ENCODE measurements at places on chromosomes 1 and 21.

- no peak for DNase-seq
Observed at GRCh38 chr1:163106364-163106987, 37.3 kb downstream of the RGS4 start.

DNA sequence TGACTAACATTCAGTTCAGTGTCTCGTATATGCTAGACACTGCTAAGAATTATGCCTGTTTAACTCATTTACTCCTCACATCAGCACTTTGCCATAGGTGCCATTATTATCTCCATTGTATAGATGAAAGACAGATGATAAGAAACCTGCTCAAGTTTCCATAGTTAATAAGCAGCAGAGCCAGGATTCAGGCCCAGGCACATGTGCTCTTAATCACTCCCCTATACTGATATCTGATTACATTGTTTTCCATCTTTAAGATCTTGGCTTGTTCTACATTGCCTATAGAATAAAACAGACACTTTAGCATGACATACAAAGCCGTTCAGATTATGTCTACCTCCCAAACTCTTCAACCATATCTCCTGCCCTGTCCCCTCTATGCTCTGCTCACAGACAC, 30.5 kb upstream of the USH2A start:
- no peak for DNase-seq

DNA sequence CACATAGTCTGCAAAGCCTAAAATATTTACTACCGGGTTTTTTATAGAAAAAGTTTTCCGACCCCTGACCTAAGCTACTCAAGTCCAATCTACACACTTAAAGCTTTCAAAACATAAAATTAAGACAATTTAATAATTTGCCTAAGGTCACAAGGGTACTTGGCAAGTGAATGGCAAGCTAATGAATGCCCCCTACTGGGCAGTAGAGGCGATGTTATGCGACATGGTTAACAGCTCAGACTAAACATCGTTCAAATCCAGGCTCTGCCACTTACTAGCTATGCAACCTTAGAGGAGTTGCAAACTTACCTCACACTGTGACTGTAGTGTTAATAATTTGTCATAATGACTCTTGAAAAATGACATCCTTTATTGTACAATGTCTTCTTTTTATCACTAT, 317.2 kb upstream of the NFIA start:
- DNase-seq: no peak

- DNase-seq: no peak
Observed at GRCh38 chr1:227219715-227220292, 98.5 kb downstream of the CDC42BPA start.

- no peak for DNase-seq
Observed at GRCh38 chr1:15915991-15916390, 59.9 kb downstream of the ZBTB17 start.

GRCh38 chr21:21045518-21045917, 47.3 kb downstream of the NCAM2 start:
- no peak for DNase-seq

GRCh38 chr1:57637155-57637554, 213.3 kb upstream of the DAB1 start:
- no peak for DNase-seq

GRCh38 chr1:202807926-202808757, at the start of gene KDM5B:
KDM5B (minus strand) TSS chr1:202808421; CDS start chr1:202808305, 116 bp downstream.
- DNase-seq: peak; percentile 76

GRCh38 chr1:221415651-221416050, 326.2 kb downstream of the DUSP10 start:
- DNase-seq: no peak

GRCh38 chr1:154751690-154752089, 118.4 kb downstream of the KCNN3 start:
- DNase-seq: no peak

DNA sequence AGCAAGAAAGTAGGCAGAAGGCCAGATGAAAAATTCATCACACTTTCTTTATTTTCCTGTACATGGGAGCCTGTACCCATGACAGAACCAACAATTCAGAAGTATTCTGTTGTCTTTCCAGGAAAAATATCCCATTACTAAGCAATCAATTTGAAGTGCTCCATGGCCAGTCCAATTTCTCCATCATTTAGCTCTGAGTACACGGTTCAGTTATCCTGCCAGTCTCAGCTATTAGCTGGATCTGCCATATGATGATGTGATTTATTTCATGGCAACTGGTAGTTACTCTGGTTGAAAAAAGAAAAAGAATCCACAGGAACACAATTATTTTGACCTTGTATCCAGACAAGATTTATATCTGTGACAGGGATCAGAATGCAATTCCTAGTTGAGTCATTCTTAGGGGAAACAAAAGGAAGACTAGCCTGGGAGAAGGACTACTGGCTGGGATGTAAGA, 70.6 kb upstream of the GORAB start:
- DNase-seq: no peak

- DNase-seq: no peak
Observed at GRCh38 chr1:183024317-183025009, 1.2 kb downstream of the LAMC1 start.

DNA sequence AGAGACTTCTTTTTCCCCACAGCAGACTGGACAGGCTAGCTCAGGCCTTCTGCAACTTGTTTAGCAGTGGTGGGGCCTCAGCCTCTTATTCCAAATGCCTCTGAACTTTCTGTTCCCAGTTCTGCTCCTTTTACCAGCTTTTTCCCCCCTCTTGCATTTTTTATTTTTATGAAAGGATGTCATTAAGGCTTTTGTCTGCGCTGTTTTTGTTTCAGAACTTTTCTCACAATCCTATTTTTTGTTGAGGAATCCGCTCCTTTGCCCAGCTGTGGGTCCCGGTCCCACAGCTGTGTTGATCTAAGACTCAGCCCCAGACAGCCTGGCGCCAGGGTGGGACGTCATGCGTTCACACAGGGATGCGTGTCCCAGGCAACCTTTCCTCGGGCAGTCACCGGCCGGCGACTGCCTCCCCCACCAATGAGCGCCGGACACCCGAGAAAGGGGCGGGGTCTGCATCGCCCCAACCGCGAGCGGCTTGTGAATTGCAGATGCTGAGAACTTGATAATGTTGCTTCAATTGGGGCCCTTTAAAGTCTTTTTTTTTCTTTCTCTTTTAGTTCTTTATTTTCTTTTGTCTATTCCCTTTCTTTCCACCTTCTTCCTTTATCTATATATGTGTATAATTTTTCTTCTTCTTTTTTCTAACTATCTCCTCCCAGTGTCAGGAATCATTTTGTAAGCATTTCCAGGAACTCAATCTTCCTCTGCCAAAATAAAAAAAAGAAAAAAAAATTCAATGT, 3.0 kb upstream of the ID3 start:
- DNase-seq: no peak

DNA sequence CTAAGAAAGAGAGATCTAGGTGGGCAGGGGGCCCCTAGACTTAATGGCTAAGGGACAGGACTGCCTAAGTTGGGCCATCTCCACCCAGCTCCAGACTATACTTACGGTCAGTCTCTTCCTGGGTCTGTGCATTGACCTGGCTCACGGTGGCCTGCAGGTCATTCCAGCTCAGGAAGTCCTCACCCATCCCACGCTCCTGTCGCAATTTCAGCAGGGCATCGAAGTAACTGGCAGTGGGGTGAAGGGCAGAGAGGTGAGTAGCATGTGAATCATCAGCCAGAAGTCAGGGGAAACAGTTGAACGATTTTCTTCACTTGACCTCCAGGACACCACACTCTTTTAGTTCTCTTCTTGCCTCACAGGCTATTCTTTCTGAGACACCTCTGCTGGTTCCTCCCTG, 20.5 kb downstream of the IQGAP3 start:
- no peak for DNase-seq

Measured in stimulated activated CD4-positive, alpha-beta T cell treated with anti-CD3 and anti-CD28 coated beads, Interleukin-4, amount 100 ng/mL, for 4 hours (primary cell).